Fibroblast of upper back skin (primary cell): ENCODE measurements at places on chromosomes 16 and 17.

DNA sequence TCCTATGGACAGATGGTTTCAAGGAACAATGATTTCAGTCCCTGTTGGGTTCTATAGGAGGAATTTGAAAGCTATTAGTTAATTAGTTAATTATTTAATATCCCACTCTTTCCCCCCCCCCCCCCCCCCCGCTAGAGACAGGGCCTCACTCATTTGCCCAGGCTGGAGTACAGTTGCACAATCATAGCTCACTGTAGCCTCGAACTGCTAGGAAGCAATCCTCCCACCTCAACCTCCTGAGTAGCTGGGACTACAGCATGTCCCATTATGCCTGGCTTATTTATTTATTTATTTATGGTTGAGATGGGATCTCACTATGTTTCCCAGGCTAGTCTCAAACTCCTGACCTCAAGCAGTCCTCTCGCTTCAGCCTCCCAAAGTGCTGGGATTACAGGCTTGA, 15.0 kb upstream of the TAT start:
- DNase-seq = no peak

- DNase-seq = no peak
Measured at GRCh38 chr17:55728833-55729232, 6.2 kb upstream of the TMEM100 start.

- DNase-seq = no peak
Measured at GRCh38 chr16:13441675-13442074, 478.3 kb upstream of the ERCC4 start.

DNA sequence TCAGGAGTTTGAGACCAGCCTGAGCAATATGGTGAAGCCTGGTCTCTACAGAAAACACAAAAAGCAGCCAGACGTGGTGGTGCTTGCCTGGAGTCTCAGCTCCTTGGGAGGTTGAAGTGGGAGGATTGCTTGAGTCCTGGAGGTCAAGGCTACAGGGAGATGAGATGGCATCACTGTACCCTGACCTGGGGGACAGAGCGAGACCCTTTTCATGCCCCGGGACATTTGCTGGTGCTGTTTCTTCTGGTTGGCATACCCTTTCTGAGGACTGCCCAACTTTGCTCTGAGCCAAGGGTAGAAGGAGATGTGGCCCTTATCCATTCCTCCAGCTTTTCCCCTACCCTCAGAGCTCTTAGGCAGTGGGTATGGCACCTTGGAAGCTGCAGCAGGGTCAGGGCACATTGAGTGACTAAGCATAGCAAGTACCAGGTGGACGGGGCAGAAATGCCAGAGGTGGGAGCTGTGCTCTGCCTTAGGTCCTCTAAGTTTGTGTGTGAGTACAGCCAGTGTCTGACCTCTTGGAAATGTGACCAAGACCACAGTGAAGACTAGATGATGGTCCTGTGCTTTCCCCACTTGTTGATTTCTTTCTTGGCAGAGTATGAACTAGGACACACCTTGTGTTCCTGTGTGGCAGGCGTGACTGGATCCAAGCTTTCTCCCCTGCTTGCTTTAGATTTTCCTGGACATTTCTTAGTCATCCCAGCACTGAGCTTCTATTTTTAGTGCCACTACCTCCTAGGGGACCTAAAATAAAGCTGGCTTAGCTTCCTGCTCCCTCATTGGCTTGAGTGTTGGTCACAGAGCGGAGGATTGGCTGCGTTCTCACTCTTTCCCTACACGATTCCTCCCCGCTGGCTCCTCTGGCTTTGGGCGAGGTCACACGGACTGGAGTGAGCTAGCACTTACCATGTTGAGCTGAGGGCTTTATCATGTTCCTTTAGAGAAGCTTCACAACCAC, 9.9 kb upstream of the EDC4 start:
- DNase-seq = peak; percentile 57

- no peak for DNase-seq
Measured at GRCh38 chr16:11383481-11384183, 38.4 kb downstream of the RMI2 start.

DNA sequence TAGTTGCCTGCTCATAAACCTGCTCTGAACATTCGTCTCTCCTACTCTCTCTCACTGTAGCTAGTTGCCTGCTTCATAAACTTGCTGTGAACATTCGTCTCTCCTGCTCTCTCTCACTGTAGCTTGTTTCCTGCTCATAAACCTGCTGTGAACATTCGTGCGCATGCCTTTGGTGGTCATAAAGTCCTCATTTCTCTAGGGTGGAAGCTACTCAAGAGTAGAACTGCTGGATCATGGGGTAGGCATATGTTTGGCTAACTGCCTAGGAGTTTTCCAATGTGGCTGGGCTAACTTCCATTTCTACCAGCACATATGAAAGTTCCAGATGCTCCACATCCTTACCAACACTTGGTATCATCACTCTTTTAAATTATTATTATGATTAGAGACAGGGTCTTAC, 174.6 kb upstream of the RPH3AL start:
- DNase-seq = peak; percentile 56

DNA sequence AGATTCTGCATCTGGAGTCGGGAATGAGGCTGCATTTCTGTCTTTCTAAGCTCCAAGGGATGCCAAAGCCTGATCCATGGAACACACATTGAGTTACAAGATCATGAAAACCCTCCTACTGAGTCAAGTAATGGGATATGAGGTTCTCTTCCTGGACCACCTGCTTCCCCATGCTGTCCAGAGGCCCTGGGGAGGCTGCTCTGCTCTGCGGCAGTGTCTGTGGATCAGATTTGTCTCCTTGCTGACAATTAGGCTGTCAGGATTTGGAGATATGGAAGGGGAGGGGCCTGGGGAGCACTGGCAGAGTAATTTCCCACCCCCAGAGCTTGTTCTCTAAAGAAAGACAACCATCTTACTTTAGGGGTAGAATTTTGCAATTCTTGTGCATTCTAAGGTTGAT, 33.0 kb downstream of the C16orf95 start:
- no peak for DNase-seq

DNA sequence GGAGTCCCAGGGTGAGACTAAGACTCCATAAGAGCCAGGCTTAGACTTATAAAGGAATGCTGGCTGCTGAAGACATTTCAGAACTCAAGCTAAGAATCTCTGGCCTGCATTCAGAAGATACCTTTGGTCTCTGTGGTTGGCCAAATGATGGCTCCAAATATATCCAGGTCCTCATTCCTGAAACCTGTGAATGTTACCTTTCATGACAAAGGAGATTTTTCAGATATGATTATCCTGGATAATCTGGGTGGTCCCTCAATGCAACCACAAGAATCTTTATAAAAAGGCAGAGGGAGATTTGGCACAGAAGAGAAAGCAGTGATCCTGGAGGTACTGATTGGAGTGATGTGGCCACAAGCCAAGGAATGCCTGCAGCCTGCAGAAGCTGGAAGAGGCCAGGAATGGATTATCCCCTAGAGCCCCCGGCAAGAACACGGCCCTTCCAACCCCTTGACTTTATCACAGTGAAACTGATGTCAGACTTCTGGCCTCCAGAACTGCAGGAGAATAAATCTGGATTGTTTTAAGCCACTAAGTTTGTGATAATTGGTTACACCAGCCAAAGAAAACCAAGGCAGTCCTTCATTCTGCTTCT, 253.3 kb downstream of the SLC39A11 start:
- DNase-seq = peak; percentile 87

- no peak for DNase-seq
Measured at GRCh38 chr16:19540241-19540970, 15.1 kb upstream of the VPS35L start.

- DNase-seq = peak; percentile 88
Measured at GRCh38 chr17:81871387-81872230, 472 bp upstream of the ARHGDIA start.

DNA sequence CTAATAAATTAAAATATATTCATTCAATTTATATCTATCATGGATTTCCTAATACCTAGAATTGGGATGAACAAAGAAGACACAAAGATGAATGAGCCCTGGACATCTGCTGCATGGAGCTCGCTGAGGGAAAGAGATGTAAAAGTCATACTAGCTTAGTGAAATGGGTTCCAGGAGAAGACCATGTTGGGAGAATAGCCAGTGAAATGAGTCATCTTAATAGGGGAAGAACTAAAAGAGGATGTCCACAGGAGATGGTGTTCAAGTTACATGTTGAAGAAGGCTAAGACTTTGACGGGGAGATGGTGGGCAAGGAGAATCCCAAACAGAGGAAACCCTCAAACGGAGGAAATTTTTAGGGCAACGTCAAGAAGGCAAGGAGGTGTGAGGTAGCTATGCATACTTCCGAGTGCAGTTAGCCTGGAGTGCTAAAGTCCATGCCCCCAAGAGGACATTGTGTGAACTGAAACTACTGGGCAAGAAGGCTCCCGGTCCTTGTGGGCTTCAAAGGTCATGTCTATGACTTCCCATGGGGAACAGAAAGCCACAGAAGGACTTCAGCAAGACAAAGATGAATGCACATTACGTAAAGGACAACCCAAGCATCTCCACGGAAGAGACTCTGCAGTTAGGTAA, 220.5 kb upstream of the CDH11 start:
- DNase-seq = peak; percentile 29

- peak; percentile 20 for DNase-seq
Measured at GRCh38 chr17:7774055-7774521, 56.5 kb downstream of the DNAH2 start.

DNA sequence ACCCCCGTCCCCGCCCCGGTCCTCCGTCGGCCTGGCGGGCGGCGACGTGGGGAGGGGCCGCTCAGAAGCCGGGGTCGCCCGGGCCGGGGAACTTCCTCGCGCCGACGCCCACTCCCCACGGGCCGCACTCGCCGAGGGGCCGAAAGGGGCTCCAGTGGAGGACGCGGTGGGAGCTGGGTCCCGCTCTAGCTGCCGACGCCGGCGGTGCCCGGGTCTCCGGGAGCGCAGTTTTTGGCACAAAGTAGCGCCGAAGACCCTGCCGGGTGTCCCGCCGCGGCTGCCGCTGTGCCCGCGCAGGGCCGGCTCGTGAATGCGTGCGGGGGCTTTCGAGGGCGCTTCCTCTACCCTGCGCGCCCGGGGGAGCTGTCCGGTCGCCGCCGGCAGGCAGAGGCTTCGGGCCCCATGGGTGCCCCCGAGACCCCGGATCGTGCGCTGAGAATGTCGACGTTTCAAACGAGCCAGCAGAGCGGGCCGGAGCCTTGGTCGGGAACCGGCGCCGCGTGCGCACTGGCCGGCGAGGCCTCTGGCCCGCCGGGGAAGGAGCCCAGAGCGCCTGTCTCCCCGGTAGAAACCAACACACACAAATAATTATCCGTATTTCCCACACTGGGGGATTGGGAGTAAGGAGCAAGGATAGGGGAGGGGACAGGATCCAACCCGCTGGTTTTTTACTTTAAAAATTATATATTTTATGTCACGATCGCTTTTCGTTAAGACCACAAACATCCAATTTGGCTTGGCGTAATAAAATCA, 46.6 kb upstream of the SLC38A10 start:
- DNase-seq = peak; percentile 16

GRCh38 chr17:2687074-2687418, 24.5 kb downstream of the CLUH start:
- no peak for DNase-seq

- DNase-seq = no peak
Measured at GRCh38 chr17:50346313-50347116, 589 bp downstream of the XYLT2 start.

DNA sequence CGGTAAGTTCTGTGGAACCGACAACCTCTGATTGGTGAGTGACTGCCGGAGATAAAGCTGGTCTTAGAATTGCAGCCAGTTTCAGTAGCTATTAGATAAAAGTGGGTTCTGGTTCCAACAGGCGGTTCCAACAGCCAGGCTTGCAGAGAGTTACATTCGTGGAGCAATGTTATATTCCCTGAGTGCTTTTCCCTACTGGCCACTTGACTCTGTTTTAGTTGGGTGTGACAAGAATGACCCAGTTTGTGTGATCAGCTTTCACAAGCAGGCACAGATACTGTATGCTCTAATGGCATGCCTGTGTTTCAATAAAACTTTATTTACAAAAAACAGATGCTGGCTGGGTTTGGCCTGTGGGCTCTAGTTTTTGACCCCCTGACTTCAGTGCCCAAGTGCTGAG, 196.6 kb downstream of the SNX29 start:
- no peak for DNase-seq

DNA sequence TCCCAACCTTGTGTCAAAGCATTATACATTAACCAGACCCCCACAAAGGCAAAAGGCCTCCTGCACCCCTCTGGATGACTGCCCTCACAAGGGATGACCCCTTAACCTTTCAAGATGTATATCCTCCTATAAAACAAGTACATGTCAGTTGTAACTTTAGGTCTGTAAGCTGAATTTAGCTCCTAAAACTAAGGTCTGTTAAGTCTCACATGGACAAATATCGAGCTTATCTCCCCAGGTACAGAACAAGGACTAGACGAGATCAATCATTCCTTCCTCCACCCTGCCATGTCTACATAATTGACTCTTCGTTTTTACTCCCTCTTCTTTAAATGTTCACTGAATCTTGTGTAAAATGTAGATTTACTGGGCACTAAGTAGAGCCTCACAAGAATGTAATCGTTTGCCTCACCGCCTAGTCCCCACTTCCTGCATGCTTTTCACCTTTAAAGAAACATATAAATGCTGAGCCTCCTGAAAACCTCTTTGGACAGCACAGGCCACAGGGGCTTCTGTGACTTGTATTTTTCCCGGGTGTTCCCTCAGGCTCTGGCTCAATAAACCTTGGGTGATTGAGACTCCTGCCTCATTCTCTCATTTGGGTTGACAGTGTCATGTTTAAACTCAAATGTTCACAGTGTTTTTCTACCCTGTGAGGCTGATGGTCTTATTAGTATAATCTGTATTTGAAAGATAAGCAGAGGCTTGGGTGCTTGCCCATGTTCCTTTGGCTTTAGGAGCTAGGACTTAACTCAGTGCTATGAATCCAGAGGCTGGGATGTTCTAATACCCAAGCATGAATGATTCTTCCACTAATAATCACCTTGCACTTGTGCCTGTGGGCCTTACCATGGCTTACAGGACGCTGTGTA, 37.6 kb downstream of the MMD start:
- no peak for DNase-seq

DNA sequence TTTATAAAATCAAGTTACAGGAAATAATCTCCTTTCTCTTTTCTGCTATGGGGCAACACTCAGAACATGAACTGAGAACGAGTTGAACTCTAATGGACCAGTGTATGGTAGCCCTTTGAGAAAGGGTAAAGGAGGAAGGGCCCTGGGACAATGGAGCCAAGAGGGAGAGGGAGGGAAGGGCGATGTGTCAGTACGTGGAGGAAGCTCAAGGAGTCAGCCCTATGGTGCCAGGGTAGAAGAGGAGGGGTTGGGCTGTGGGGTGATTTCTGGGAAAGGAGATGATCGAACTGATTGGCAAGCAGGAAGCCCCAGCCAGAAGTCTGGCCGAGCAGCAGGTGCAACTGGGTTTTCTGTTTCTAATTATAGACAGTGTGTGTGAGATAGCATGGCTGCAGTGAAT, 4.3 kb upstream of the WIPI1 start:
- DNase-seq = no peak

DNA sequence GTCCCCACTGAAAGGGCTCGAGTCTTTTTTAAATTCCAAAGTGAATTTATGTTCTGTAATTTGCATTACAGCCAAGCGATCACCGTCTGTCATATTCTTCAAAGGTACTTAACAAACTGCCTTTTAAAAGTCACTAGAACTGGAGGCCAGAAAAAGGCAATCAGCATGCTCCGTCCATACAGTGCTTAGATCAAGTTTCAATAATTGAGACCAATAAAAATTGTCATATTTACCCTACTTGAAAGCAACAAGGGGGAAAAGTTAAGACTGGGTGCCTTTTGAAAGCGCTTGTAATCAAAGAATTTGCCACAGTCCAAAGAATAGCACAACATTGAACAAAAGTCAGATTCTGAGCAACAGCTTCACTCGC, 9.0 kb upstream of the ZFHX3 start:
- DNase-seq = no peak
